ENCODE measurements at places on chromosomes 3 and 15.

DNA sequence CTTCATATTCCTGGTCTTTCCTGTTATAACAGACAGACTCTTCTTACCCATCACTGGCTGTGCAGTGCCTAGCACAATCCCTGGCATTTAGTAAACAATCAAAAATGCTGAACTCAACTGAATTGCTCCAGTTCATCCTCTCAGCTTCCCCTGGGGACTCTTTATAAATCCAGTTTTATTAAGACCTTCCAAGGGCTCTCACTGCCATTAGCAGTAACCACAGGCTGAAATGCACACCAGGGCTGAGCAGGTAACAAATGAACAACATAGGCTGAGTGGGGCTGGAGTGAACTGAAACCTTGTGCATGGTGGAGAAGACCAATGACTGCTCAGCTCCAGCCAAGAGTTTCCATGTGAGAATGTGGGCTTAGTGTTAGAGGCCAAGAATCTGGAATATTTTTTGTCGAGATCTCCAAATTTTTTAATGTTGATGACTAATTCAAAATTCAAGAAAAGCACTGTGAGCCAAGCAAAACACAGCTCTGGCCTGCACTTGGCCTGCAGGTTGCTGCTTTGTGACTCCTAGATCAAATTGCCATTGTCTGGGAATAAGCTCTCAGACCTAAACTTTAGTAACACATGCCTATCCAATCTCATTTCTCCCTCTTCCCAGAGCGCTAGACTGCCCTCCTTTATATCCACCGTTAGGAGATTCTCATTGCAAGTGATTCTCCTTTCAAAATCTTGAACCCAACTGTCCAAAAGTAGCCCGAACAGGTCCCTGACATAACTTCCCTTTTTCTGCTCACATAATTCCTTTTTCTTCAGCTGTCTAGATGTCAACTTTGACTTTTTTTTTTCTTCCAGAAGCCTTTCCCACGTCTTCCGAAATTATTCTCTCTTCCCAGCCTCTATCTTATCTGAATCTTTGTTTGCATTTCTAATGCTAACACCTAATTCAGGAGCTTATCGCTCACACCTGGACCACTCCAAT, 7.4 kb downstream of the SQOR start:
- DNase-seq = no peak

- no peak for DNase-seq
Observed at GRCh38 chr3:159560214-159560979, 428.2 kb upstream of the IL12A start.

DNA sequence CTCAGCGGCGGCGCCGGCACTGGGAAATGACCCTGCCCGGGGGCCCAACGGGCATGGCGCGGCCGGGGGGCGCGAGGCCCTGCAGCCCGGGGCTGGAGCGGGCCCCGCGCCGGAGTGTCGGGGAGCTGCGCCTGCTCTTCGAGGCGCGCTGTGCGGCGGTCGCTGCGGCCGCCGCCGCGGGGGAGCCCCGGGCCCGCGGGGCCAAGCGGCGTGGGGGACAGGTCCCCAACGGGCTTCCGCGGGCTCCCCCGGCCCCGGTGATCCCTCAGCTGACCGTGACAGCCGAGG, 172 bp downstream of the ITPKA start:
- DNase-seq = no peak

DNA sequence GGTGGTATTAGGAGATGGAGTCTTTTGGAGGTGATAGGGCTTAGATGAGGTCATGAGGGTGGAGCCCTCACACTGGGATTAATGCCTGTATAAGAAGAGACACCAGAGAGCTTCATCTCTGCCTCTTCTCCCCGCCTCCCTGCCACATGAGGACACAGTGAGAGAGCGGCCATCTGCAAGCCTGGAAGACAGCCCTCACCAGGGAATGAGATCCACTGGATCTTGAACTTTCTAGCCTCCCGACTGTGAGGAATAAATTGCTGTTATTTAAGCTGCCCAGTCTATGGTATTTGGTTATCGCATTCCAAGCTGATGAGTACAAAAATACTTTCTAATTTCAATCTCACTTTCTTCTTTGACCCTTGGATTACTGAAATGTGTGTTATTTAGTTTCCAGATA, 121.4 kb downstream of the OCA2 start:
- no peak for DNase-seq

- DNase-seq = peak; percentile 6
Observed at GRCh38 chr3:20043396-20043795, 3.1 kb downstream of the KAT2B start.

DNA sequence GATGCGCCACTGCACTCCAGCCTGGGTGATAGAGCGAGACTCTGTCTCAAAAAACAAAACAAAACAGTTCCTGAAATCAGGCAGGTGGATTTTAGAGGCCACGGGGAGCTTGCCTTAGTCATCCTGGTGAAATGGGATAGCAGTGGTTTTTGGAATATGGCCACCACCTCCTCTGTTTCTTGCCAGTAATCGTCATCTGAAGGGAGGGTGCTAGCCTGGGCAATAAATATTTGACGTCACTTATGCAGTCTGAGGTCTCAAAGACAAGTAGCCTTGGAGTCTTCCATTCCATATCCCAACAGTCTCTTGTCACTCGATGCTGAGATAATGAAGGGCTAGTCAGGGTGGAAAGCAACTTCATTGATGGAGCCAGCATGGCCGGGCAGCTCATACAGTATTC, 55.2 kb downstream of the KCNAB1 start:
- no peak for DNase-seq

- DNase-seq = no peak
Observed at GRCh38 chr3:170754311-170754693, 115.7 kb downstream of the RPL22L1 start.

DNA sequence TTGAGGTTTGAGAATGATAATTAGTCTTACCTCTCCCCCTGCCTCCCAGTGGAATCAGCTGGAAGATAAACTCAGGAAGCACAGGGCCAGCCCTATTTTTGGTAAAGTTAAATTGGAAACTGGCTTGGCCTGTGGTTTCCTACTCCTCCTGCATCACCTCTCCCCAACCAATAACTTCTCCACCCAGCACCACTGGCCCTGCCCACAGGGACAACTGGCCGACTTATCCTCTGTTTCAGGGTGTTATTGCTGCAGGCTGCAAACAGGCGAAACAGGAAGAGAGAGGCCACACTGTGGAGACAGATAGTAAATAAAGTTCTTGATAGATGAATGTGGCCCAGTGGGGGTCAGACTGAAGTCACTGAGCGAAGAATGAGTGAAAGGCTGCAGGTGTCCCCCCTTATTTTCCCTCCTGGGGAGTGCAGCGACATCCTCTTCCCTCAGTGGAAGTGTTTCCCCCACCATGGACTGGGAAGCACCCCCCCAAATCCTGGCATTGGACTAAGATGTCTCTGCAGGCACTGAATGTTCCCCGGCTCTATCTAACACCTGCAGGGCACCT, 47.1 kb downstream of the PDIA5 start:
- no peak for DNase-seq

GRCh38 chr15:68885070-68885469, 45.3 kb upstream of the SPESP1 start:
- DNase-seq = no peak

DNA sequence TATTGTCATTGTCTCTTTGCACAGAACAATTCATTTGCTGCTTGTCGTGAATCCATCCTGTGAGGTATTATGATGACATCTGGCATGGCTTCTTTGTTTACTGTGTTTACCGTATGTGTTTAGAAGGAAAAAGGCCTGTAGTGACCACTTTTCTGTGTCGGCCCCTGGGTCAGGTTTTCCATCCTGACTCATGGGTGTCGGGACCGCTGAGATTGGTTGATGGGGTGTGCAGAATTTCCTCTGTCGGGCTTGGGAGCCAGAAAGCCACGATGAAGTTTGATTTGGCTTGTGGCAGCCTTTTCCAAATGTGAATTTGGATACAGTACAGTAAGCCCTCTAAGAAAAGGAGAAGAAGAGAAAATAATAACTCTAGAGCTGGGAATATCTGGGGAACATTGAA, 113.5 kb downstream of the FNDC3B start:
- no peak for DNase-seq

- no peak for DNase-seq
Observed at GRCh38 chr3:82067420-82067819, 306.0 kb upstream of the GBE1 start.

- no peak for DNase-seq
Observed at GRCh38 chr3:99960941-99961340, 143.3 kb downstream of the CMSS1 start.

DNA sequence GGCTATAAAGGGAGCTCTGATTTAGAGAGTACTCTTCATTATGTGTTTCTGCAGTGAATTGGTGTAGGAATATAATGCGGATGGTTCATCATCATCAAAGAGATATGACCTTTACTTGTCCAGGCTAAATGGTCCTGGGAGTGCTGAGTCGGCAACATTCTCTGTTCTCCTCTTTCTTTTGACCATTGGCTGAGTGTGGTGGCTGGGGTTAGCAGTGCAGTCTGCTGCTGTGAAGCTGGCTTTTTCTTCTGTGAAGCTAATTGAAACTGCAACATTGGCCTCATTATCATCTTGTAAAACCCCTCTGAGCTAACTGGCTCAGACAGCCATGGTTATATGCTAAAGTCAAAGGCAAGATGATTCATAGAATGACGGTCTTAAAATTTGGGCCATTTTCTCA, 83.8 kb downstream of the THRB start:
- DNase-seq = no peak

DNA sequence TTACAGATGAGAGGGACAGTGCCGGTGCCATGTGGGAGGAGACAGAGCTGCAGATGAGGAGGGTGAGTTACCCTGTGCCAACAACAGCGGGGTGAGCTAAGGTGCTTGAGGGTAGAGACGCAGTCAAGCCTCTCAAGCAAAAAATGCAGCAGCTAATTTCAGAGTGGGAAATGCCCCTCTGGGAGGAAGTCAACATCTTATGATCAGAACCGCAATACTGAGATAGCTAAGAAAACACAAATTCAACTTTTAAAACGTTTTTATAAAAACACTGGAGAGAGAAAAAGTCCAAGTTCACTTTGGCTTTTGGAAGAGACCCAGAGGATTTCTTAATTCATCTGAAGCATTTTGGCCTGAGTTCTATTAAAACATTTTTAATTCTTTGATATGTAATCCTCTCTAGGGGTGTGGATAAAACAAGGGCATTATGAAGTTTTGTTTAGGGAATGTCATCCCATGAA, 319.2 kb downstream of the SLC9A9 start:
- DNase-seq = no peak

DNA sequence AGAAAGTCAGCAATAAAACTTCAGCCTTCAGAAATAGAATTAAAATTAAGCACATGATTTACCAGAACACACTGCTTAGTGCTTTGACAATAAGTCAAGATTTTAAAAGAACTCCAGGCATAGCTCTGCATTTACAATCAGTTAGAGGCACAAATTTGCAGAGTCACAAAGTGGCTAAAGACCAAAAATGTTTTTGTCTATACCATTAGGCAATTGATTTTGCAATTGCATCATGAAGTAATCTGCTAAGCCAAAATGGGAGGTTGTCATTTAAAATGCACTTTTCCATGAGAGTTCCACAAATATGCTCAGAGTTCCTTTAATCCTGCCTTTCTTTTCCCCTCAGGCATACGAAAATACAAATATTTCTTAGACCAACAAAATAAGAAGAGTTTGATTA, 10.1 kb upstream of the DCP1A start:
- no peak for DNase-seq

DNA sequence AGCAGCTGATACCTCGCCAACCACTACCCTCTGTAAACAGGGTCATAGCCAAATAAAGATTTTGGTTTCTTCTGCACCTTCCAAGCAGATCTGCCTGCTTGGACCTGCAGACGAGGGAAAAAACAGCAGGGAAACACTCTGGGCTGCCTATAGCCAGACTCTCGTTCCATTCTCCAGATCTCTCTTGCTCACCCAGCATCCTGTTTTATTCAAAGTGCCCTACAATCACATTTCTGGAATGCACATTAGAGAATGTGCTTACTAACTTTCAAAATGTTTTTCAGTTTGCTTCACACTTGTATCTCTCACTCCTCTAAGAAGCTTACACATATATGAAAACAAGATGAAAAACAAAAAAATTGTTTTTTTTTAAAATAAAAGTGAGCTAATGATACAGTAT, 71.4 kb downstream of the MLH1 start:
- no peak for DNase-seq

GRCh38 chr3:149620291-149621020, 37.4 kb downstream of the WWTR1 start:
- no peak for DNase-seq

DNA sequence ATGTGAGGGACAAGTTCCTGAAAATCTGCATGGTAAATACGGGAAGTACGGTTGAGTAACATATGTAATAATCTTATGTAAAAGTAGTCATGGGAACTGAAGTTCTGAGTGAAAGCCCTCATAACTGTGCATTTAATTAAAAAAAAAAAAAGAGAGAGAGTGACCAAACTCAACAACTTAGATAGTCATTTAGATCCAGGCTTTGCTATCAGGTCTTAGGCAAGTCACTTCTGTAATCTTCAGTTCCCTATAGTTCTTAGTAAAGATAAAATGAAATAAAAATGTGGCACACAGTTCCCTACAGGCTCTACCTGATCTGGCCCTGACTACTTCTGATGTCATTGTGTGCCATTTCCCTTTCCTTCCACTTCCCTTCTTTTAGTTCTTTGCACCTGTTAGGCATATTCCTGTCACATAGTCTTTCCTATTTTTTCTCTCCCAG, 15.0 kb downstream of the RNF111 start:
- DNase-seq = no peak

DNA sequence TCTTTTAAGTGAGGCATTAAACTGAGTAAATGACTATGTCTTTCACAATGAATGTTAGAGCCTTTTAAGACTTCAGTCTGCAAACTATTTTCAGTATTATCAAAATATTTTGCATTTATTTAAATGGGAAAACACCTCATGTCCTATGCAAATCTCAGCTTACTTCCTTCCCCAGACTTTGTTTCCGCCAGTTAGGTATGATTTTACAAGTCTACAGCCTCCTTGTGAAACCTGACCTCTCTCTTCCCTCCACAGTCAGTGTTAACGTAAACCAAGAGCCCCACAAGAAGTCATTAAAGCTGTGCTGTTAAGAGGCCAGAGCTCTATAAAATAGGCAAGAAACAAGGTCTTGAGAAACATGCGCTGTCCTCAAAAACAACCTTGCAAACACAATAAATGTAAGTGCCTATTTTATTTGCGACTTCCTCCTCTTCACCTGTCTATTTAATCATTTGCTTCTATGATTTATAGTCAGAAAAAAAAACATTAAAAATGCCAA, 48.3 kb downstream of the PRTG start:
- DNase-seq = no peak

DNA sequence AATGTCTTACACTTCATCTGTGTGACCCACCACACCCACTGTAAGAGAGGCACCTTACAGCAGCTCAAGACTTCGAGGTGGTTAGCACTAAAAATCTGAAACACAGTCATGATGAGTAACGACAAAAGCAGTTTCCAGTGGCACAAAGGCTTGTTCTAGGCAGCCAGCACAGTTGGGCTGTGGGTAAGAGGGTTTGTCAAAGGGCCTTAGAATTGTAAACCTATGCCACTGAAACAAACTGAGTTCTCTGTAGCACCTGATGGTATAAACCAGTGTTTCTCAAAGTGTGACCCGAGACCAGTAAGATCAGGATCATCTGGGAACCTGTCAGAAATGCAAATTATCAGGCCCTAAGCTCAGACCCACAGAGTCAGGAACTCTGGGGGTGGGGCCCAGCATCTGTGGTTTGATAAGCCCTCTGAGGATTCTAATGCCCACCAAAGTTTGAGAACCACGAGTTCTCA, 36.5 kb downstream of the DAPK2 start:
- DNase-seq = no peak

Measured in activated naive CD4-positive, alpha-beta T cell (primary cell).